Stimulated activated naive CD4-positive, alpha-beta T cell (primary cell): ENCODE measurements at places on chromosomes 1 and 21.
A peak's percentile ranks its signal among the peaks of the same experiment; 100 is the strongest.

DNA sequence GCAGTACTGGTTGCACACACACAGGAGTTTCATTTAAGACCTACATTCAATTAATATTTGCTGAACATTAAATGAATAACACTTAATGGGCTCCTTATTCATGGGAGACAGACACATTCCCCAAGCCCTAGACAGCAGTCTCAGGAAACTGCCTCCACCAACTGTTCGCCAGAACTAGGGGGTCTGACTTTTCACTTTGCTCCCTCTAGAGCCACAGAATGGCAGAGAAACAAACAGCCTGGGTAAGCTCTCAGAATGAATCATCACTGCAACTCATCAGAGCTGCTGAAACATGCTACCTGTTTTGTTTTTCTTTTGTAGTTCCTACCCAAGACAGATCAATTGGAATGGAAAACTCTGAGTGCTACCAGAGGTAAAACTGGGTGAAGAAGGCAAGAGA, 31.7 kb downstream of the ELK4 start:
- DNase-seq, result no peak

- DNase-seq, result no peak
These were observed 9.6 kb downstream of the UQCRHL start for GRCh38 chr1:15797614-15798390.

- no peak for DNase-seq
These were observed 84.3 kb downstream of the PLPPR4 start for GRCh38 chr1:99348397-99349132.

DNA sequence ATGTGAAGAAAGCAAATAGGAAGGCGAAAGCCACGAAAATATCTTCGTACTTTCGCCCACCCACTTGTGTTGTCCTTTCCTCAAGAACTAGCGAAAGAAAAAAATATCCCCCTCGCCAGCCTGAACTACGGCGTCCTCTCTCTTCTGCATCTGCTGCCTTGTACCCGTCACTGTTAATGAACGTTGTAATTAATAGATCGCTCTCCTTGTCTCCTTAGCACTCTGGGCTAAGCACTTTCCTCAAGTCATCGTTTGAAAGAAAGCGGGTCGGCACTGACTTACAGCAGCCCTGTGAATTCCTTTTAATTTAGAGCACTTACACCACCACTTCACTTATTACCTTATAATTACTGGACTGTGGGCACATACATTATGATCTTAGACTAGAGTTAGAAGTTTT, 44.1 kb downstream of the ESRRG start:
- DNase-seq, result no peak

DNA sequence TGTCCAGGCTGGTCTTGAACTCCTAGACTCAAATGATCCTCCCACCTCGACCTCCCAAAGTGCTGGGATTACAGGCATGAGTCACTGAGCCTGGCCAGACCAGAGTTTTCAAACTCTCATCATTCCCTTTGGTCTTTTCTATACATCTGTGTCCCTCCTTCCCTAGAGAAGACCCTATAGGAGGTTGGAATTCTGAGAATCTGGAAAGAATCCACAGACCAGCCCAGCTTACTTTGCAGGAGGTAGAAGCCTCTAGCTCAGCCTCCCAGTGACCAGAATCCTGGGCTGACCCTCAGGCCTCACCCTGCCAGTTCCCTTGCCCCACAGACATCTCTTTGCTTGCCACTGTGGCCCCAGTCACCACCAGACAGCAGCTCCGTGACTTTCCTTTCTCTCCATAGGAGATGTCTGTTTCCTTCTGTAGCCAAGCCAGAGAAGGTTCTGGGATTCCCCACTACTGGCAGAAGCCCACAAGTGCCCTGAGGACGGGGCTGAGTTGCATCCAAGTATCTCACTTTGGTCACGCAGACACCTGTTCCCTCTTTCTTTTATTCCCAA, 34.7 kb upstream of the KHDRBS1 start:
- DNase-seq, result no peak

GRCh38 chr1:87176087-87176486, 152.6 kb upstream of the LMO4 start:
- no peak for DNase-seq

DNA sequence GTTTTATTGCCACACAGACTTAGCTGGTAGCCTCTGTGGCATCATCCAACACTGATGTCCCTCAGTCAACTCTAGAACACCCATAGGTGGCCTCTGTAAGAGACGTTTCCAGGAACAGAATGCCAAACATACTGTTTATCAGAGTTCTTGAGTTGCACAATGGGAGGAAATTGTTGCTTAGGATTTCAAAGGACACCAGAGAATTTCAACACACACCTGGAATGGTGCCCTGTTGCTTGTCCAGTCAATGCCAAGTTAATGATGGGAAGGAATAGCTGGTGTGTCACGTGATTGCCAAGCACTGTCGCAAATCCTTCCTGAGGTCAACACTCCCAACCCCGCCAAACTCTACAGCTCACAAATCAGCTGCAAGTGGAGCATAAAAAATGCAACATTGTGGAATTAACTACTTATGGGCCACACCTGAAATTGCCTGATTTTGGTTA, 28.6 kb upstream of the DUSP23 start:
- DNase-seq, result no peak

DNA sequence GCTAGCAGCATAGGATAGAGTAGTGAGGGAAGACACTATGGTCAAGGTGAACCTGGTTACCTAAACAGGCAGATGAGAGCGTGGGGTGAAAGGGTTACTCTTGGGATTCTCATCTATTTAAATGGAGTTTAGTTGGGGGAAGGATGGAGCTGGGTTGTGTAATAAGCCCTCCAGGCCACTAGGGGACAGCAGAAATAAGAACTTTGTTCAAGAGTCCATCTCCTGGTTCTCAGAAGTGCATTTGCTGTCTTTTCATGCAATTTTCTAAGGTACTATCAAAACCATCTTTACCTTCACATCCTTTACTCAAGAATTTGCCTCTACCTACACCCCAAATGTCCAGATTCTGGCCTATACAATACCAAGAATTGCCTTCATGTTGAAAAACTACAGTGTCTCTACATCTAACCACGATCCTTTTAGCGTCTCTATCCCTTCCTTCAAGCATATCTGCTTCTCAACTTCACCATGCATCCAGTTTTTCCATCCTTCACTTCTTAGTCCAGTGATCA, 28.0 kb downstream of the SLAMF1 start:
- DNase-seq, result peak; percentile 50

DNA sequence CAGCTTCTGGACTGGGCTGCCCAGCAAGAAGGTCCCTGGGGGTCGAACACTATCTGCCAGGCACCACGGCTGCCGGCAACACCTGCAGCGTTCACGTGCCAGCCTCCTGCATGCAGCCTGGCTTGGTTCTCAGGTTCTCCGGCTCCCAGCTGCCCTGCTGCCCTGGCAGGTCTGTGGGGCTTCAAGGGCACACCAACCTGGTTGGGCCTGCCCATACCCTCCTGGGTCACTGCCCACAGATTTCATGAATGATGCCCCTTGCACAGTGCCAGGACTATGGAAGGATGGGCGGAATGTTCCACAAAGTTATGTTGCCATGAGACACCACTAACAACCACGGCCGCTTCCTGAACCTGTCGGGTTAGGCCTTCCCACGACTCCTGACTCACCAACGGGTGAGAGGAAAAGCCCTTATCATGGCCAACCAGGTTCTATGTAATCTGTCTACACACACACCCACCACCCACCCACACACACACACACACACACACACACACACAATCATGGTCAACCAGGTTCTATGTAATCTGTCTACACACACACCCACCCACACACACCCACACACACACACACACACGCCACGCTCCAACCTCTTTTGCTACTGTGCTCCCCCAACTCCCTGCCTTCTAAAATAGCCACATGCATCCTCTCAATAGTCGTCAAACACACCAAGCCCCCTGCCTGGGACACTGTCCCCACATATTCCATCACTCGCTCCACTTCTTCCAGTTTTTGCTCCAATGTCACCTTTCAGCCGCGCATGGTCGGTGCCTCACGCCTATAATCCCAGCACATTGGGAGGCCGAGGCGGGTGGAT, 32.2 kb downstream of the HSPG2 start:
- no peak for DNase-seq

- DNase-seq, result no peak
These were observed 2.7 kb downstream of the PER3 start for GRCh38 chr1:7786795-7787194.

- no peak for DNase-seq
These were observed 113.3 kb downstream of the NAV1 start for GRCh38 chr1:201652181-201652580.

DNA sequence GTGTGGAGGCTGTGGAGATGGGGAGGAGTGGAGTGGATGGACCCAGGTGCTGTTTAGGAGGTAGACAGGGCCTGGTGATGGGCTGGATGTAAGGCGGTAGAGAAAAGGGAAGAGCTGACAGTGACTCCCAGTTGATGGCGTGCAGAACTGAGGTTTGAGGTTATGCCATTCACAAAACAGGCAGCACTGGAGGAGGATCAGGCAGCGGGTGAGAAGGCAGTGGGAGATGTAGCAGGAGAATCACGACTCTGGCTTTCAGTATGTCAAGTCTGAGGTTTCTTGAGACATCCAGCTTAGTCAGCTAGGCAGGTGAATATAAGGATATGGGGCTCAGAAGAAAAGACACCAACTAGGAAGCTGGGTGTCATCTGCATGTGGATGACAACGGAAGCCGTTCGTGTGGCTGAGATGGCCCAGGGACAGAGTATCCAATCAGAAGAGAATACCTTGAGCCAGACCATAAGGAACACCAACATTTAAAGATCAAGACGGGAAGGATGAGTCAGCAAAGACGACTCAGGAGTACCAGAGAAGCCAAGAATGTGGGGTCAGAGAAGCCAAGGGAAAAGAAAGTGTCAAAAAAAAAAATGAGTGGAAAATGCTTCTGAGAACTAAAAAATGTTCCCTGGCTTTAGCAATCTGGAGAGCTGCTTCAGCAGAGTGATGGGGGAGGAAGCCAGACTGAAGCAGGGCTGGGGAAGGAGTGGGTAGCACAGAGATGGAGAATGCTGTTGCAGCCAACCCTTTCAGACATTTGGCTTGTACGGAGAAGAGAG, 15.2 kb downstream of the LRRN2 start:
- no peak for DNase-seq

- no peak for DNase-seq
These were observed 11.7 kb downstream of the CDKN2C start for GRCh38 chr1:50981741-50982140.

DNA sequence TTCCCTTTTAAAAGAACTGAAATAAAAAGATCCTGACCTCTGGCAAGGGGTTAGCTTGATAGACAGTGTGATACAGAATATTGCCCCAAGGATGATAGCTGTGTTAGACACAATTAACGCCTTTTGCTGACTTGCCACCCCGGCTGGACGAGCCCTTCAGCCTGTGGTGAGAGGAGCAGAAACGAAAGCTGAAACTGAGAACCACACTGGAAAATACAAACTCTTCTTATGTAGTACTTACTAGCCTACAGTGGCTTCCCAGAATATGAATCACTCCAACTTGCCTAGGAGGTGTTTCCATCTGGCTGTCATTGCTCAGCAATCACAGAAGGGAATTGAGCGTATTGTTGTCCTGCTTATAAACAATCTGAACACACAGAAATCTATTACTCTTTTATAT, 22.9 kb downstream of the SAMSN1 start:
- no peak for DNase-seq

- no peak for DNase-seq
These were observed 3.5 kb upstream of the PIGV start for GRCh38 chr1:26784023-26784871.

DNA sequence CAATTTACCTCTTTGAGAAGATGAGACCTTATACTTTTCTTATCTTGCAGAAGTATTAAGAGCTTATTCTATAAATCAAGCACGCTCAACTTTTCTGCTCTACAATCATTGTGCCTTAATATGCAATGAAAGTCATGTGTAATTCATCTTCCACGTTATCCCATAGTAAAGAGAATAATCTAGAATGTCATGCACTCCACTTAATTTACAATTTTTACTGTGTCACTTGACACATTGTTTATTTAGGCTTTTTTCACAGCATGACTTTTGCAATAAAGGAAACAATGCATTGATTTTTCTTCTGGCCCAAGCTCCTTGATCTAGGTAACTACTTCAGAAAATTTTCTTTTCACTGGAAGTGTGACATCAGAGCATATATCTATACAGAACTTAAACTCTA, 290.9 kb downstream of the HHIPL2 start:
- DNase-seq, result no peak

DNA sequence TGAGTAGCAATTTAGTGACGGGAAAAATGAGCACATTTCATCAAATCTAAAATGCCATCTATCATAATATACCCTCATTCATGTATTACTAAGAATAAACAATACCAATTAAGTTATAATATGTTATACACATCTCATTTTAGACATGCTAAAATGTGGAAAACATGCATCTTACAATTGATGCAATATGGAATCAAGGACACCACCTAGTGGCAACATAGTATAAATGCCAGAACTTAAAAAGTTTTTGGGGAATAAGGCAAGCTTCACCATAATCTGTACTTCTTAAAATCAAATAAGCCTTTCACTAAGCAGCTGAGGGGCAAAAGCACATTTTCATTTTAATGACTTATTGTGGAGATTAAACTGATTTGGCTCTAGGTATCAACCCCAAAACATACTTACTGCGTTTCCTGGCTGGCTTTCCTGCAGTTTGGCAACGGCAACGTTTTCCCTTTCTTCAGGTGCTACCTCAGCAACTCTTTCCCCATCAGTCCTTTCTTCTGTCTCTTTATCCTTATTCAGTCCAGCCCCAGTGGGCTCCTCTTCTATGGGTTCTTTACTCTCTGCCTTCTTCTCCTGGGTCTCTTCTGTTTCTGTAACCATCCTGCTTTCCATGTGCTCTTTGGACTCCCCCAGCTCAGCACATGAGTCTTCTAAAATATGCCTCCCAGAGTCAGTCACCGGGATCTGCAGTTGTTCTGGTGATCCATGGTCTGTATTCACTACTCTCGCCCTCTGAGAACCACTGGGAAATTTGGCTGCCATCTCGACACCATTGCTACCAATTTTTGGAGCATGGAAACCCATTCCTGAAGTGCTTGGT, 11.4 kb downstream of the SDE2 start:
- peak; percentile 48 for DNase-seq

GRCh38 chr1:28450561-28450960, 55.3 kb upstream of the RCC1 start:
- DNase-seq, result no peak

GRCh38 chr21:31973402-31973944, 100.7 kb downstream of the HUNK start:
- no peak for DNase-seq

DNA sequence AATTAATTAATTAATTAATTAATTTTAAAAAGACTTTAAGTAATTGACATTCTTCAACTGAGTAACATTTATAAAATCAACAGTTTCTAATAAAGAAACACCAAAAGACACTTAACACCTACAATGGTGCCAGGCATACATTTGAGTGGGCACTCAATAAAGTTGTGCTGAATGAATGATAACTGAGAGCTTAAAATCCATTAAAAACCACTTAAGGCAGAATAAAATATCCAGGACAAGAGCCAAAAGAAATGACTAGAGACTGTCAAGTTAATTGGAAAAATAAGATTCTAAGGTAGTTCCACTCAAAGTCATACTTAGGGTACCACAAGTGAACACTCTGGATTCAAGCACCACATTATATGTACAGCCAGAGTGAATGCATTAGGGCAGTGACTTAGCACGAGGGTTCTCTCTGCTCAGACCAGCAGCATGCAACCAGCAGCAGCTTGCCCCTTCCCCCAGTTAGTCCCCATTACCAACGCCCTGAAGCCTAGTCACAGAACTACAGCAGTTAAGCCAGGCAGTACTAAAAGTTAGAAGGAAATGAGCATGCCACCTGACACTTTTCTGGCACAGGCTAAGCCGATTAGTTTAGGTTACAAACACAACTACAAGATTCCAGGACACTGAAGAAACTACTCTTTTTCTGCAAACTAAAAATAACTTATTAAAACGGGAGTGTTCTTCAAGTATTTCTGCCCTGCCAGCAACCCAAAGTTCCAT, 46.5 kb downstream of the LUZP1 start:
- no peak for DNase-seq
